Mesothelial cell of epicardium (in vitro differentiated cells): ENCODE measurements at places on chromosomes 5 and 9. TPM values are rescaled to one million over a fixed set of nuclear protein-coding genes. Genes with fewer than 3 reads are reported as not detected.

The OR13C5 gene
- total RNA-seq: 0.25 TPM in 1 of 3 replicates, not detected in the others

The LCNL1 gene
- total RNA-seq: 4.7 to 5.7 TPM (median 5.5 TPM) in 3 replicates

The MARCOL gene
- 0.18 TPM in 1 of 3 replicates, not detected in the others for total RNA-seq

The C8G gene
- 1.5 to 2.5 TPM (median 1.5 TPM) in 3 replicates for total RNA-seq

DNA sequence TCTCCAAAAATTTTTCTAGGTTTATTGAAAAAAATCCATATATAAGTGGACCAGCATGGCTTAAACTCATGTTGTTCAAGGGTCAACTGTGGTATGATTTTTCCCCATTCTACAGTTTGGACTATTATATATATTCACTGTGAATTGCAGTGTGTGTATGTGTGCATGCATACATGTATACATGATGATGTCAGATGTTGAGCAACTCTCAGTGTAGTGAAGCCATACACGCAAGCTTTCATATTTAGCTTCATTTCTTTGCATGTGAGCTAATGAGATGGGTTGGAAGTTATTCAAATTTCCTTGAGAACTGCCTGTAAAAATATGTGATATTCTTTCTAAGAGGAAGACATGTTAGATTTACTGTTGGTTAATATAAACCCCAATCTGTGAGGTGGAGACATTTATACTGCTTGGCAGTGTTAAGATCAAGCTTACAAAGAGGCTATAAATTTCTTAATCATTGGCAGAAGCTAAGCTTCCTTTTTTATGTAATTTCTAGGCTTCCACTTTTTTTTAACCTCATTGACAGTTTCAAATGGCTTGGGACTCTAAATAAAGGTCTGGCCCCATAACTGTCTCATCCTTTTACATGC lies 134.8 kb downstream of the GABRG2 start:
- no peak for DNase-seq

- DNase-seq: no peak
Observed at GRCh38 chr5:151140686-151141459, 16.7 kb downstream of the ANXA6 start.

DNA sequence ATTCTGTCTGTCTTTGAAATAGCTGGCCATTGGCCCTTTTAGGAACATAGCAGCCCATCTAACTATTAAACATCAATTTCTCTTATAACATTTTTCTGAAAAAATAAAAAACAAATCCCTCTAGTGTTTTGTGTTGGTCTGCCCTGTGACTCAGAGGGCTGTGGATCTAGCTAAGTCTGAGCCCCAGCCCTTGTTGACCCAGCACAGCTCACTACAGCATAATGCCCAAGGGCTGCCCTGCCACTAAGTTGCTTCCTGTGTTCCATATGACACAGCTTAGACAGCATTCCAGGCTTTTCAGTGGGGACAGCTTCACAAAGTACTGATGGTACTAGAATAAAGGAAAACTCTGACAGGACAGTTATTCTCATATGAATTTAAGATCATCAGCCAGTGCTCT lies 136.0 kb downstream of the SCAMP1 start:
- DNase-seq: no peak

- no peak for DNase-seq
Observed at GRCh38 chr5:158013939-158014338, 155.0 kb upstream of the CLINT1 start.

GRCh38 chr9:81591791-81592190 lies 97.6 kb downstream of the TLE1 start:
- no peak for DNase-seq

- DNase-seq: no peak
Observed at GRCh38 chr9:95078511-95078910, 239.0 kb downstream of the FANCC start.

- DNase-seq: no peak
Observed at GRCh38 chr5:66933066-66933465, 263.5 kb downstream of the CD180 start.

GRCh38 chr9:89021154-89021803 lies 30.0 kb downstream of the S1PR3 start:
- DNase-seq: no peak

- no peak for DNase-seq
Observed at GRCh38 chr5:142924135-142924883, 154.1 kb downstream of the ARHGAP26 start.

DNA sequence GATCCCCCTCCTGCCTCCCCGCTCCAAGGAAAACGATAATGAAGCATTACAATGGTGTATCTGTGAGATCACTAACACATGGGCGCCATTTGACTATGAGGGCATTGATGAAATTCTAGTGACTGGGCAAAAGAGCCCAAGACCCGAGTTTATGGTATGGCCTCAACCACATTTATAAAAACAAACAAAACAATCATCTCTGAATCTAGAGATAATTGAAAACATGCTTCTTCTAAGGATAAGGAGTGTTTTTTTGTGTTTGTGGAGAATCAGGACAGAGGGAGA lies 100.9 kb upstream of the SEMA6A start:
- DNase-seq: no peak
